CD4-positive, alpha-beta T cell treated with Interleukin-15 for 4 hours (primary cell): ENCODE measurements at places on chromosomes 1 and 21.

DNA sequence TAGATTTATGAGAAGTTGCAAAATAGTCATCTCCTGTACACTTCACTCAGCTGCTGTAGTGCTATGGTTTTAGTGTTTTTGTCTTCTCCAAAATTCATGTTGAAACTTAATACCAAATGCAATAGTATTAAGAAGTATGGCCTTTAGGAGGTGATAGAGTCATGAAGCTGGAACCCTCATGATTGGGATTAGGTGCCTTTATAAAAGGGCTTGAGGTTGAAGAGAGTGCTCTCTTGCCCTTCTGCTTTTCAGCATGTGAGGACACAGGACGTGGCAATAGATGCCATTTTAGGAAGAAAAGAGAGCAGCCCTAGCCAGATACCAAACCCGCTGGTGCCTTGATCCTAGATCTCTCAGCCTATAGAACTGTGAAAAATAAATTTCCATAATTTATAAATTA, 87.6 kb downstream of the CTH start:
- DNase-seq, result no peak

- no peak for DNase-seq
Observed at GRCh38 chr1:186144505-186144904, 230.5 kb downstream of the TPR start.

DNA sequence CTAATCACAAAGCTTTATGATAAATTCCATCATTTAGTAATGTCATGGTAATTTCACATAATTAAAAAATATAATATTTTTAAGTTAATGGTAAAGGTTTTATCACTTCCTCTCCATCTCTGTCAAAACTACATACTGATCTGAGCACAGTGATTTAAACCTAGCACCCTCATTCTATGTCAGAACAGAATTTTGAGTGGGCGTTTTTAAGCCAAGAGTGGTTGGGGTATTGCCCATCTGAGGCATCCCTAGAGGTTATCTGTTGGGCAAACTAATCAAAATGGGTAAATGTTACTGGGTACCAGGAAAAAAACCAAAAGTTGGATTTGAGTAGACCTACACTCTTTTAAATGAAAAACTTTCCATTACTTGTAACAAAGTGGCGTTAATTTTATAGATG, 100.7 kb upstream of the GFI1 start:
- DNase-seq, result no peak

DNA sequence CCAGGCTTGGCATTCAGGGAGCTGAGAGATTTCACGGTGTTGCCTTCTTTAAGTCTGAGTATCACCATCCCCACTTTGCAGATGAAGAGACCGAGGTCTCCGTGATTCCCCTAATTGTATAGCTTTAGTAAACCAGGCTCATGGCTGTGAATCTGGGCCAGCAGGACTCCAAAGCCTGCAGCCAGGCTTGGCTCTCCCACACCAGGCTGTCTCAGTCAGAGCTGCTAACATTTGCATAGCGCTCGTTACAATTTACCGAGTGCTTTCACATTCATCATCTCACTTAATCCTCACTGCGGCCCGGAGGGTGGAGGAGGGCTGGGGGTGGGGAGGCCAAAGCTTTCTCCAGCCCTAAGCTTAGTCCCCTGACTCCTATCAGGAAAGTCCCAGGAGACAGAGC, 11.7 kb downstream of the C1orf94 start:
- DNase-seq, result no peak

DNA sequence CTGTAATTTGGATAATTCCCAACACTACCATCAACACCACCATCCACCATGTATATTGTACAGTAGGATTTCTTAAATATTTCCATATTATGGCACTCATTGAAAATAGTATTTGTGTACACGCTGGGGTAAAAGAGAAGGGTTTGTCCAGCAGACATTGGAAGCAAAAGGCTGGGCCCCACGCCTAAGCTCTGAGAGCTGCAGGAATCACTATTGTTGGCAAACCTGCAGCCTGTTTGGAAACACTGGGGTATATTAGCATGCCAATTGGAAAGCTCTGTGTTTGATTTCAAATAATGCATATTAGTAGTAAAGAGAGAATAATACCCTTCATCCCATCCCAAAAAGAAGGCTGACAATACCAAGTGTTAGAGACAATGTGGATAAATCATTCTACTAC, 81.5 kb upstream of the DPYD start:
- no peak for DNase-seq

DNA sequence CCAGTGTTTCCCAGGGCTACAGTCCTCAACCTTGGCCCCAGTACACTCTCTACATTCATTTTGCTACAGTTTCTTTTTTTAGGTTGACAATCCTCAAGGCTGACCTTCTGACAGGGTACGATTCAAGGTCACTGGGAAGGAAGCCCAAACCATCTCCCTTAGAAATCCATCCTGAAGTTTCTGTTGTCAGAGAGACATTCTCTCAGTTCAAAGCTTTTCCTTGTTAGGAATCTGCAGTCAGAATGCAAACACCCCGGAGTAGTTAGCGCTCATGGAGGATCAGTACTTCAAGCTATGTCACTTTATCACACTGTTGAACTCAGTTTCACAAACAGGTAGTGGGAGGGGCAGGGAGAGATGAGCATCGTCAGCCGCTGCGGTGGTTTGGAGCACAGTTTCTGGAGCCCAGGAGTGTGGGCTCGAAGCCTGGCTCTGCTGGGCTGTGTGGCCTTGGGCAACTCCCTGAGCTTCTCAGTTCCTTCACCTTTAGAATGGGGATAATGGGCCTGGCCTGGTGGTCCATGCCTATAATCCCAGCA, 4.2 kb downstream of the SLC2A5 start:
- no peak for DNase-seq

- DNase-seq, result no peak
Observed at GRCh38 chr1:42144711-42145388, 8.4 kb upstream of the GUCA2B start.

GRCh38 chr1:11518016-11518701, 39.2 kb downstream of the DISP3 start:
- no peak for DNase-seq

DNA sequence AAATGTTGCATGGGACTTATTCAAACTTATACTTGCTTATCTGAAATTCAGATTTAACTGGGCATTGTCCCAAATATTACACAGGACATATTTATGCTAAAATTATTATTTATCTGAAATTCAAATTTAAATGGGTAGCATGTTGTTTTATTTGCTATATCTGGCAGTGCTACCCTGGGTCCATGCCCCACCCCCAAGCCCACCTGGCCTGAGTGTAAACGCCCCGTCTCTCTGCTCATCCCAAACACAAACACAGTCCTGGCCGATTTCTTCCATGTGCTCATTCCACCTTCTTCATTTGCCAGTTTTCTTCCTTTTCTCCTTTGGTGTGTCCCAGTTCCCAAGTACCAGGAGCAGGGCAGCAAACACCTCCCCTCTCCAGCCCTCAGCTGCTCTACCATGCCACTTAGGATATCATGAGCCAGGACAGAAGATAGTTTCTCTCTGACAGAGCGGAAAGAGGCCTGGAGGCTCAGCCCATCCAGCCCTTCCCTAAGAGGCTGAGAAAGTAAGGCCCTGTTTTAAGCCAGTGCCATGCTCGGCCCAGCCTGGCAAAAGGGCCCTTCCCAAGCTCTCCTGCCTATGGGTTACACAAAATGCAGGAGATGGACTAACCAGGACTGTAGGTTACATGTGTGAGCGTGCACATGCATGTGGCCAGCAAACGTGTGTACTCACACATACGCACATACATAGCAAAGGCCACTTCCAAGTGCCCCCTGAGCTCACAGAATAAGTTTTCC, 69.5 kb downstream of the UBE2T start:
- no peak for DNase-seq

GRCh38 chr1:201331166-201331565, 46.3 kb downstream of the TNNT2 start:
- DNase-seq, result no peak

GRCh38 chr1:211632808-211633523, 42.5 kb downstream of the NEK2 start:
- DNase-seq, result no peak

- no peak for DNase-seq
Observed at GRCh38 chr1:247332623-247333361, 1.1 kb upstream of the ZNF496 start.

DNA sequence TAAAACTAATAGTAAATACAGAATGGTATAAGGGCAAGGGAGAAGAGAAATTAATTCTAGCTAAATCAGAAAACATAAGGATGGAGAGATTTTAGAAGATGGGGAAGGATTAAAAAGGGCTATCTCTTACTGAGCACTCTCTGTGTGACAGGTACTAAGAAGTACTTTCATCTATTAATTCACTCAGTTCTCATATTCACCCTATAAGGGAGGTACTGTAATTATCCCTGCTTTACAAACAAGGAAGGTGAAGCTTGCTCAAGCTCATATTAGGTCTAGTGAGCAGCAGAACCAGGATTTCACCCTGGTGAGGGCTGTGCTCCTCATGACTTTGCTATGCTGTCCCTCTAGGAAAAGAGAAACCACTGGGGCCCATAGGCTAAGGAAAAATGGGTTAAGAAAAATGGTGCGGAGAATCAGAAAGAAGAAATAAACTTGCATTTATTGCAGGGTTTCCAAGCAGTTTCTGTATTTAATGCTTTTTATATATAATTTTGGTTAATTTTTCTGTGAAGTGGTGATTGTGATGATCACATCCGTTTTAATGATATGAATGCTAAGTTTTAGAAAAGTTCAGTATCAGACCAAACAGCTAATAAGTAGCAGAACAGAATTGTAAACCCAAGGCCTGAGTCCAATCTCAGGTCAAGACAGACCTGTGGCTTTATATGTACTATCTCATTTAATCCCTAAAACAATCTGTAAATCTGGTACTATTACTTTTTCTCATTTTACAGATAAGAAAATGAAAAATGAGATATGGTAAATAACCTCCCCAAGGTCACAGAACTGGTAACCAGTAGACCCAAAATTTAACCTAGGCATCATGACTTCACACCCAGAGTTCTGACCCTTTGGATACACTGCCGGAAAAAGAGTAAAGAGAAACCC, 1.7 kb downstream of the PCNX2 start:
- no peak for DNase-seq

- DNase-seq, result no peak
Observed at GRCh38 chr21:29508301-29508700, 209.6 kb downstream of the BACH1 start.

DNA sequence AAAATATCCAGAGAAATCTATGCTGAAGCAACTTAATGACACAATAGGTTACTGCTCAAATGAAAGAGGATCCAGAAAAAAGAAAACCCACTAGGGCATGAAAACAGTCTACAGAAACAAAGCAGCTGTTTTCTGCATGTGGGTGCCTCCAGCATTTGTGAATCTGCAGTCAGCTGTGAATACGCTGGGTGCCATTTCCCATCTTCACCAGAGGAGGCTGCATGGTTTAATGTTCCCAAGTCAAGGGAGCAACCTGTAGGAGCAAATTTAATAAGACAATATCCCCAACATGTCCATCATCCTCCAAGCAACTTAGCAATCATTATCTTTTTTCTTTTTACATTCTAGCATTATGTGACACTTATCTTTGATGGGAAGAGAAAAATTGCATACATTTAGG, 396.6 kb downstream of the BRINP2 start:
- DNase-seq, result no peak

- DNase-seq, result no peak
Observed at GRCh38 chr21:39095681-39096080, 87.6 kb downstream of the PSMG1 start.

GRCh38 chr1:106978477-106979322, 77.8 kb upstream of the PRMT6 start:
- no peak for DNase-seq

GRCh38 chr1:33418811-33419210, 12.1 kb downstream of the PHC2 start:
- no peak for DNase-seq

DNA sequence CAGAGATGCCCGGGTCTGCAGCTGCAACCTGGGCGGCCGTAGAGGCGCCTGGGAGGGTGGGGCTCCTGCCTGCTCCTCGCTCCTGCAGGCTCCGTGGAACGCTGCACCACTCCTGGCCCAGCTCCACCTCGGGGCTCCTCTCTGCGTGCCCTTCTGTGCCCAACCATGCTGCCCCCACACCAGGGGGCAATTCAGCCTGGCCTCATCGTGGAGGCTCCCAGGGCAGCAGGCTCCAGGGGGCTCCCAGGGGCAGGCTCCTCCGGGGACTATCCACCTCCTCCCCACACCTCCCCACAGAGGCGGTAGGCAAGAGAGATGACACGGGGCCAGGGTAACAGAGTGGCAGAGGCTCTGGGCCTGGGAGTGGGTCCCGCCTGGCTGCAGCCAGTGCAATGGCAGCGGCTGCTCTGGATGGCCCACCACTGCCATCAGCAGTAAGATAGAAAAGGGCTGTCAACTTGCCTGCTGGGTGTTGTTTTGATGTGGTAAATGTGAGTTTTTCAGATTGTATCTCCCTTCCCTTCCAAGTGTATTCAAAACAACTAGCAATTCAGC, 22.4 kb upstream of the LRRC8C start:
- peak; percentile 73 for DNase-seq

DNA sequence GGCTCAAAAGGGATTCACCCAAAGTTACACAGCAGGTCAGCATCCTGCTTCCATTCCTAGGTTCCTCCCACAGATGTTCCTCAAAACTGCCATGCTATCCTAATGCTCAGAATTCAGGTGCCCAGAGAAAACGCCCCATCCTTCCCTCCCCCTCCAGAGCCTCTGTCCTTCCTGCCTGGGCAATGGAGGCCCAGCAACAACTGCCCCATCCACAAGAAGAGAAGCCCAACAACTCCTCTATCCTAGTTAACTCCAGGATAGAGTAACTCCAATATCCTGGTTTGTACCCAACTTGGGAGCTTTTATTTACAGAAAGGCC, 16.9 kb downstream of the COL9A2 start:
- DNase-seq, result no peak

DNA sequence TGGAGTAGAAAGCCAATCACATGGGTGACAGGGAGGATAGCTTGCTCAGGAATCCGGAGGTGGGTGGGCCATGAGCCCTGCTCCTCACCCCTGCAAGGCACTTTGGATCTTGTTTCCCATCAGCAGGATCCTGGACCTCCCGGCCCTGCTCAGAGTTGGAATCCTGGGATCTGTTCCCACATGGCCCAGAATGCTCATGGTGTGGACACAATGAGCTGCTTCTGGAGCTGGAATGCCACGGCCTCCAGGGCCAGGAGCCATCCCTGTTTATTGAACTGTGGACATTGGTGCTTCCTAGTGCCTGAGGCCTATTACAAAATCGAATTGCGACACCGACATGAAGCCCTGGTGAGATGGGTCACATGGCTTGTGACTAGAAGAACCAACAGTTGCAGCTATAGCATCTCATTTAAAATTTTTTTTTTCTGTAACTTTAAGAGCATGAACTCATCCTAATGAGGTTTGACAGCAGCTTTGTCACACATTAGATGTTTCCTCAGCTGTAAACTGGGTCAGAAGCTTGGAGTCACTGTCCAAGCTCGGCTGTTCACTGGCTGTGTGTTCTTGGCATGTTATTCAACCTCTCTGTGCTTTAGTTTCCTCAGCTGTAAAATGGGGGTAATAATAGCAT, 40.4 kb upstream of the GOLT1A start:
- DNase-seq, result no peak
